ENCODE measurements at places on chromosomes 4 and X.

DNA sequence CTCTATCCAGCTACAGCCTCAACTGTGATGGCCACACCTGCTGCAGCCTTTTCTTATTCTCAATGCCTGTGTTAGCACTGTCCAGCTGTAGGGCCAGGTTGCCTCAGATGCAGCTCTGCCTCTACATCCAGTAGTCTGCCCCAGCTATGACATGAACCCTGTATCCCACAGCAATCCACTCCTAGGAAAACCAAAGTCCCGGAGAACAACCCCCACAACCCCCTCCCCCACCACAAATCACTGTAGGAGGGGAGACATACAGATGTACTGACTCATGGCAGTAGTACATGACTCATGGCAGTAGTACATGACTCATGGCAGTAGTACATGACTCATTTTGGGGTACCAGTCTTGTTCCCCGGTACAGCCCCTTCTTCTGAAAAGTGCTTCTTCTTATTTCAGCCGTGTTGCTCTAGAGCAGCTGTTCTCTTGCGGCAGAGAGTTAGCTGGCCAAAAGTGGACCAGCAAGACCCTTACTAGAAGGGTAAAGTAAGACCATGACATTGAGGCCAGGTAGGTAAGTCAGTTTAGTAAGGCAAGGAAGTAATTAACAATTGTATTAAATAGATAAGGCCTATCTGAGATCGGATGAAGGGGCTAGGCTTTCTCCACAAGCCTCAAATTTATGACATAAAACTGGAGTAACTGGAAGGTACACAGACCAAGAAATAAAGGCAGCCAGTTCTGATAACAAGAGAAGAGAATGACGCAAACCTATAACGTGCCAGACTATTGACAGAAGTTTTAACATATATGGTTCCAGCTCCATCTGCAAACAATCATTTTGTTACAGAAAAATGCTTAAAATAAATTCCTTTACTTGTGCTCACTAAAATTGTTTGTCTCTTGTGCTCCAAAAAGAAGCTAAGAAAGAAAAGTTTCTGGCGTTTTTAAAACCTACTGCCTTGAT lies 221.4 kb downstream of the TACR3 start:
- peak; percentile 80 for DNase-seq

GRCh38 chrX:48782795-48783194 lies 3.6 kb upstream of the GATA1 start:
- no peak for DNase-seq

GRCh38 chr4:82948647-82949204 lies 48.2 kb downstream of the THAP9 start:
- DNase-seq, result peak; percentile 30

DNA sequence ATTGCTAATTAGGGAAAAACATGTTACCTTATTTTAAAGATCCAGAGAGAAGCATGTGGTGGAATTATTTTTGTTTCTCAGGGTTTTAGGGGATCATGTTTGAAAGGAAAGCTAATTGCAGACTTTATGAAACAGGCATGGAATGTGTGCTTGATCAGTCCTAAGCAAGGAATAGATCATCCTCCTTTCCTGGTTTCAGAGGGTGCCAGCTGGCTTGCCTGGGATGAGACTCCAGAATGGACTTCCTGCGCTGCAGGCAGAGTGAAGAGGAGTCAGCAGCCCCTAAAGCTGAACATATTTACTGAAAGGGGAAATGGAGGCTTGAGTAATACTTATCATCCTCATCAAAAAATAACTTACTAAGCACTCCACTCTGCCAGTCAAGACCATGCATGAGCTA lies 13.3 kb downstream of the FGF5 start:
- DNase-seq, result no peak

DNA sequence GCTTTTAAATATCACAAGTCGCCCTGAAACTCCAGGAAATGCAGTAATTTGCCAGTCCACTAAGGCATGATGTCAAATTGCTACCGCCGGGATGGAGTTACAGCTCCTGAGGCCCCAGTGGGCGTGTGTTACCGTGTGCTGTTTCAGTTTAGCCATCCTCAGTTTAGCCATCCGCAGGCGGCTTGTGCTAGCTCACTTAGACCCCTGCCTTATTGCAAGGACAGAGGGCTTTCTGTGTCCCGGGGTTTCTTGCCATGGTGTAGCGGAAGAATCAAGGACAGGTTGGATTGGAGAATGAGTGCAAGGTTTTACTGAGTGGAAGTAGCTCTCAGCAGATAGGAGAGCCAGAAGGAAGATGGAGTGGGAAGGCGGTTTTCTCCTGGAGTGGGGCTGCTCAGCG lies 33.8 kb upstream of the LRBA start:
- no peak for DNase-seq

- DNase-seq, result no peak
Observed at GRCh38 chr4:8539661-8540060, 40.5 kb upstream of the GPR78 start.

DNA sequence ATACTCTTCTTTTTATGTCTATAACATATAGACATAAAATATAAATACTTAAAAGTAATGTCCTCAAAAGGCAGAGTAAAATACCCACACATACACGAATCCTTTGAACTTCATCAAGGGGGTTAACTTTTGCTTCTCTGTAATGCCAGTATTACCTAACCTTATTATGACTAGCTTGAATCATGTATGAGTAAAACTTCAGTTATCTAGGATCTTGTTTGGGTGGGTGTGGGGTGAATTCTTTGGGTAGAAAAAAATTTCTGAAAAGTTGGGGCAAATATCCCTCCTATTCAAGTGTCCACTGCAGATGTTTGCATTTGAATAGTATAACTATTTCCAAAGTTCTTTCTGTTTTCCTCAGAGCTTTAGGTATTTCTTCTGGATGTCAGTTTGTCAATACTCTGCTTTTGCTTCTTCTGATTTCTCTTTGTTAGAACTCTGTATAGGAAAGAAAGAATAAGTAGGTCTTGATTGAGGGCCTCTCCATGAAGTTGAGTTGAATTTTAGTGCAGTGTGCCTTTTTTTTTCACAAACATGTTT lies 173.8 kb downstream of the ADGRL3 start:
- peak; percentile 63 for DNase-seq

DNA sequence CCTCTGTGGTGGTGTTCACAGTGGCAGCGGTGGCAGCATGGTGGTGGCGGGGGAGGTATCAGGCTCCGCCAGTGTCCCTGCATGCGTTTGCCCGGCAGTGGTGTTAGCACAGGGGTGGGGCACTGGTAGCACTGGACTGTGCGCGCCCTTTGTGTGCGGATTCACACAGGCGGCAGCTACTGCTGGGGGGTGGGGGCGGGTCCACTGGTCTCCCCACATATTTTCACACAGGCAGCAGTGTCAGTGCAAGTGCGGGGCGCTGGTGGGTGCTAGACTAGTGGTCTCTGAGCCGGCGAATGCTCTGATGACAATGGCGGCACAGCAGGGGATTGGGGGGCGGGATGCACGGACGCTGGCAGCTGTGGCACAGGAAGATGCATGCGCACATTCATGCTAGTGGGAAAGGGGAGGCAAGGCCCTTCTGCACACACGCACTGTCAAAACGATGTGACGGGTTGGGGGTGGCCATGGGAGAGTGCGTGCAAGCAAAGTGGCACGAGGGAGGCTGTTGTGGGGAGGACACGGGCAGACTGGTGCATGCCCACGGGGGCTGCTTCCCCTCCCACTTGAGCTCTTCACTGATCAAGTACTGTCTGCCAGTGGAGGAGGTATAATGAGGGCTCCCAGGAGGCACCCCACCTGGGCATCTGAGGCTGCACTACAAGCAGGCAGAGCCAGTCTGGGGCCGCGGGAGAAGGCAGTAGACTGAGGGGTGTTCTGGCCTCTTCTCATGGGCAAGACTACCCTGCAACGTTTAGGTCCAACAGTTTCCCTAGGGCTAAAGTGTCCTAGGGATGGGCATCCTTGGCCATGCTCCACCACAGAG lies 53.0 kb downstream of the POF1B start:
- no peak for DNase-seq

DNA sequence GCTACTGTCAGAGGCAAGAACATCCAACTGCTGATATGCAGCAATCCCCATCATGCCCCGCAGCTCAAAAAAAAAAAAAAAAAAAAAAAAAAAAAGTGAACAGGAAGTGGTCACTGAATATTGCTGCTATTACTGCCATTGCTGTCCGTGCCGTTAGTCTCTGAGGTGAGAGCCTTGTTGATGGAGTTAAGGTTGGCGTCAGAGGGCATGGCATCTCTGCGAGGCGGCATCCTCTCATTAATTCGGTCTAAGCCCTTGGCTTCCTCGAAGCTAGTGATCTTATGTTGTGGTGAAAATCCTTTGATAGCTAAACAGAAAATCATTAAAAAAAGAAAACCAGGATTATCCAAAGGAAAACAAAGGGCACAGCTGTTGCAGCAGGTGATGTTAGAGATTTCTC lies 321.6 kb downstream of the PPP3CA start:
- no peak for DNase-seq

GRCh38 chrX:47143894-47144625 lies 442 bp downstream of the NDUFB11 start:
- peak; percentile 34 for DNase-seq

- DNase-seq, result no peak
Observed at GRCh38 chr4:183244019-183244418, 76.1 kb downstream of the CLDN22 start.

DNA sequence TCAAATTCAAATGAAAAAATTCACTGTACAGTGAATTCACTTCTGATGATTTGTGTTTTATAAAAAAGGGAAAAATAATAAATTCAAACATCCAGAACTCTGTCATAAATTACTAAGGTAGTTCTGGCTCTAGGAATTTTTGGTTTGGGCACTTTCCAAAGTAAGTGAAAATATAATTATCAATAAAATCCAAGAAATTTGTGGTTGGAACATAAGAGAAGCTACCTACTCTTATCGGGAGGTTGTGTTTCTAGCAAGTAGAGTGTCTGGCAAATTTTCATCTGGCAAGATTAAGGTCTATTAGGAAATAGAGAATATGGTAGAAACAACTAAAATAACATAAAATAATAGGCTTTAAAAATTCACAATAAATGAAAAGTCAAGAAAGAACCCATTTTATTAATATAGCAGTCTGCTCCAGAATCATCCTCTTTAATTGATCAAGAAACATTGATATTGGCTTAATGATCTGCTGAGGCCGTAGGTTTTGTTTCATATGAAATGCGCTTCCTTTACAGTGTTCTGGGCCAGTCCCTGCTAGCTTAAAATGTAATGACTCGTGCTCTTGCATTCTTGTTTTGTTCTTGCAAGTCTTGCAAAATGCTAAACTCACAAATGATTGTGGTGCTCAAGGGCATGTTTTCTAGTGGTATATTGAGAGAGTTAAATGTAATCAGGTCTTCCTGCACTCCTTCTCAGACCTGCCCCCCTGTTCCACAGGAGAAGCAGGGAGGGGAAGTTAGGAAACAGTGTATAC lies 331.4 kb downstream of the RAPGEF2 start:
- DNase-seq, result peak; percentile 64

- no peak for DNase-seq
Observed at GRCh38 chr4:3311489-3312171, 18.8 kb downstream of the RGS12 start.

- peak; percentile 4 for DNase-seq
Observed at GRCh38 chr4:129929052-129929451, 833.1 kb downstream of the C4orf33 start.

DNA sequence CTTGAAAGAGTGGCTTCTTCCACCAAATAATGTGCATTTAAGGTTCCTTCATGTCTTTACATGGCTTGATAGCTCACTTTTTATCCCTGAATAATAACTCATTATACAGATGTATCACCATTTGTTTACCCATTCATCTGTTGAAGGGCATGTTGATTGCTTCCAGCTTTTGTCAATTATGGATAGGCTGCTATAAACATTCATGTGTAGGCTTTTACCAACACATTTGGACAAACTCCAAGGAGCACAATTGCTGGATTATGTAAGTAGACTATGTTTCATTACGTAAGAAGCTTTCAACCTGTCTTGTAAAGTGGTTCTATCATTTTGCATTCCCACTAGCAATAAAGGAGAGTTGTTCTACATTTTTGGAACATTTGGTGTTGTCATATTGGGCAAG lies 2637.0 kb downstream of the PCDH7 start:
- no peak for DNase-seq

DNA sequence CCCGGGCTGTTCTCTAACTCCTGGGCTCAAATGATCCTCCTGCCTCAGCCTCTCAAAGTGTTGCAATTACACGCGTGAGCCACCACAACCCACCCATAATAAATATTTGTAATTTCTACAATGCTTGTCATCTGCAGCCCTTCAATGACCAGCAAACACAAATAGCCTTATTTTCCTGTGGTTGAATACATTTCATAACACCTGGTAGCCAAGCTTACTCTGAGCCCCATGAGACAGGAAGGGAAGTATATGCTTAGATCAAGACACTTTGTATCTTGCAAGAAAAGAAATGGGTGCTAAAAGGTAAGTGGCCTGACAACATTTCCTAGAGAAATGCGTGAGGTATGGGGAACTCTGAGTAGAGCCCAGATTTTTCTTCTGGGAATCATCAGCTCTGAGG lies 56.9 kb upstream of the PDGFRA start:
- DNase-seq, result no peak

DNA sequence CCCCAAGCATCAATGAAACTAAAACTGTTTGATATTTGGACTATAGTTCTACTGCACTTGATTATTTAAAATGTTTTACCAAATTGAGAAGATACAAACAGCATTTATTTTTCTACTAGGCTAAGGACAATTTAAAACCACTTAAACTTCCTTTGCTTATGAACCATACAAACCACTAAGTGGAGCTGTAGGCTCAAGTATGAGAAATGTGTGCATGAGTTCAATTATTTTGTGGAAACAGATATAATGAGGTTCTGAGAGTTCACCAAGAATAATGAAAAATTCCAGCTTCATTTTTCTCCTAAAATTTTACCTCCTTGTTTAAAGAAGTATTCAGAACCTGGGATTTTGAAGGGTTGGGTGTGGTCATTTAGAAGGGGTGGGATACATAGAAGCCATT lies 63.1 kb downstream of the SERPINA7 start:
- DNase-seq, result no peak

DNA sequence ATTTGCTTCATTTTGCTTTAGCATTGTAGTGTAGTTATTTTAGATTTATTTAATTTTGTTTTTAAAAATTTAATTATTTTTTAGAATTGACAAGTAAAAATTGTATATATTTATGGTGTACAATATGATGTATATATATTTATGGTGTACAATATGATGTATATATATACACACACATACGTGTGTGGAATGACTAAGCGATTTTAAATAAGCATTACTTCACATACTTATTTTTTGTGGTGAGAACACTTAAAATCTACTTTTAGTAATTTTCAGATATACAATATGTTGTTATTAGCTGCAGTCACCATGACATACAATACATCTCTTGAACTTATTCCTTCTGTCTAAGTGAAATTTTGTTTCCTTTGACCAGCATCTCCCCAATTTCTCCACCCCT lies 172.9 kb downstream of the SPRY1 start:
- DNase-seq, result no peak

- DNase-seq, result no peak
Observed at GRCh38 chr4:38621028-38621684, 42.8 kb upstream of the KLF3 start.

GRCh38 chr4:83221897-83222441 lies 62.6 kb downstream of the COQ2 start:
- DNase-seq, result no peak

GRCh38 chr4:139762720-139763119 lies 97.1 kb downstream of the MGST2 start:
- DNase-seq, result no peak

- no peak for DNase-seq
Observed at GRCh38 chr4:155616117-155616516, 50.5 kb upstream of the GUCY1A1 start.

GRCh38 chr4:107896158-107896645 lies 35.1 kb upstream of the CYP2U1 start:
- DNase-seq, result peak; percentile 96

Measured in fibroblast of skin of scalp (primary cell).